ENCODE measurements at places on chromosomes 7 and 10.

DNA sequence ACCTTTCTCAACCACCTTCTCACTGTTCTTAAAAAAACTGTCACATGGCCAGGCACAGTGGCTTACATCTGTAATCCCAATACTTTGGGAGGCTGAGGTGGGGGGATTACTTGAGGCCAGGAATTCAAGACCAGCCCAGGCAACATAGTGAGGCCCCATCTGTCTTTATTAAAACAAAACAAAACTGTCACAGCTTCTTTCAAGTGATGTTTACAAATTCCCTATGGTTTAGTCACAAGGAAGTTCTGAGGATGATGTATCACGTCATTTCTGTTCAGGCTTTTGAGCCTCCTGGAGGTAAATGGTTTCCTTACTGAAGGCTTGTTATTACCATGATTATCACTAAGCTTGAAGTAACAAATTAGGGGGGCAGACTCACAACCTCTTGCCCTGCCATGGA lies 186.2 kb downstream of the CFTR start:
- peak; percentile 2 for DNase-seq

- peak; percentile 74 for DNase-seq
Observed at GRCh38 chr7:41918597-41918996, 215.7 kb upstream of the INHBA start.

DNA sequence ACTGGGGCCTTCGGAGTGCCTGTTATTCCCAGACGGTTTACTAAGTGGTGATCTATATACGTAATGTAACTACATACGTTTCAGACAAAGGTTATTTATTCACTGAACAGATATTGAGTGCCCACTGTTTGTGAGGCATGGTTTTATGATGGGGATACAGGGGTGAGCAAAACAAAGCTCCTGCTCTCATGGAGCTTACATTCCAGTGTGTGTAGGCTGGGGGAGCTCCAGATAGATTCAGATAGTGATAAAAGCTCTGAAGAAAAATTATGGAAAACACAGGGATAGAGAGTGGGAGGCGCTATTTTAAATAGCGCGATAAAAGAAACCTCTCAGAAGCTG lies 466 bp upstream of the DNAJB12 start:
- DNase-seq: no peak

GRCh38 chr7:127922656-127923055 lies 108.6 kb downstream of the LRRC4 start:
- DNase-seq: no peak

DNA sequence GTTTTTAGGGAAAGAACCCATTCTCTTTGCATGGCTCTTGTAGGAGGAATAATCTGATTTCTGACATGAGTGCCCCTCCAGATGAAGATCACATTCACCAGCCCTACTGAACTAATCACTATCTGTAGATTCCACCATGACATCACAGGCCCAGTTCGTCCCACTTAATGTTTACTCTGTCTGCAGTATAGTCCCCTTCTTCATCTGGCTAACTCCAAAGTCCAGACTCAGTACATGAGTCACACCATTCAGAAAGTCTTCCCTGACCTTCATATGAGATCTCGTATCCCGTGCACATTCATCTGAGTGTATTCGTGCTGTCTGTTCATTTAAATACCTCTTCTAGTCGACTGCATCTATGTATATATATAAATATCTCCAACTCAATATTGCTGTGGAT lies 366.5 kb upstream of the AKR1E2 start:
- no peak for DNase-seq

DNA sequence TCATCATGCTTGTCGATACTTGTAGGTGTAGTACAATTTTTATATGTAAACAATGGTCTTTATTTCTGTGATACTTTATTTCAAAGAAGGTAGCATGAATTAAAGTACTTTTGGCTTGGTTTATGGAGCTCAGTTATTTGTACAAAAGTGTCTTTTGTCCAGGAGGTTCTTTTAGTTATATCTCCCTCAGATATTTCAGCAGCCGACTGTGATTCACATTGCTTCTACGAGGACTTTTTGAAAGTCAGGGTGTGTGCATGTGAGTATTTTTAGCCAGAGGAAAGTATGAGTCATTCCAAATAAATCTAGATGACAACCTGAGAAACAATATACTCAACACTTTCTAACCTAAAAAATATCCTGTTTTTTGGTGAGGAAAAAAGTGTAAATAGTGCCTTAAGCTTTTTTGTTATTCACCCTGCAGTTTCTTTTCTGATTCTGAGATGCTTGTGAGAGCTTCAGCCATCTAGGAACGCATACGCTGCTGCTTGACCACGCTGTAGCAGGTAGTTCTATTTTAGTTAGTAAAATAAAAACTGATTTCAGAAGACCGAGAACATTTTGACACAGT lies 595 bp upstream of the SUN1 start:
- peak; percentile 83 for DNase-seq

DNA sequence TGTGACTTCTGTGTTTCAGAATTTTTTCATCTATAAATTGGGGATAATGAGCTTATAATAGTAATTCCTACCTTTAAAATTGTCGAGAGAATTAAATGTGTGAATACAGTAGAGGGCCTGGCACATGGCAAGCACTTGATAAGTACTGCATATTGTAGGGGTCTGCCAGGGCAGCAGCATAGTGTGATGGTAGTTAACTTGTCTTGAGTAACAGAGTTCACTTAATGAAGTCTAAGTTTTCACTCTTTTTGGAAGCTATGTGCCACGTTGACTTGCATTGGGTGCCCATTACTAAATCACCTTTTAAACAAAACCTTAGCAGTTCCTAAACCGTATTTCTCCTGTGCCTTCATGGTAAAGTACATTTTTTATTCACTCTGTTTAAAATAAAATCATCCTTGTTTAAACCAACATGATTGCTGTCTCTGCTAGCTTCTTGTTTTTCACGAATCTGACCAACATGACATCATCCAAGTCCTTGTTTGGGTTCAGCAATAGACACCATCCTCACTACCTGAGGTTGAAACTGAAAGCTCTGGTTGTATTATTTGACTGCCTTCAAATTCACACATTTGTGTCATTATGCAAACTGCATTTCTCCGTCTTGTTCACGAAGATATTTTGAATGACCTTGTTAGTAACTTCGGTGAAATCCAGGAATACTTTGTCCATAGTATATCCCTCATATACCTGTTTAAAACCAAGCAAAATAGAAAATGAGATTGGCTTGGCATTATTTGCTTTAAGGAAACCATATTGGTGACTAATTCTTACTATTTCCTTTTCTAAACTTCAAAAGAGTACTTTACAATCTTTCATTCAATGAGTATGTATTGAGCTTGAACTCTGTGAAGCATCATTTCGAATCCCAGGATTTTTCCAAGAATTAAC lies 340.2 kb downstream of the SUGCT start:
- no peak for DNase-seq

DNA sequence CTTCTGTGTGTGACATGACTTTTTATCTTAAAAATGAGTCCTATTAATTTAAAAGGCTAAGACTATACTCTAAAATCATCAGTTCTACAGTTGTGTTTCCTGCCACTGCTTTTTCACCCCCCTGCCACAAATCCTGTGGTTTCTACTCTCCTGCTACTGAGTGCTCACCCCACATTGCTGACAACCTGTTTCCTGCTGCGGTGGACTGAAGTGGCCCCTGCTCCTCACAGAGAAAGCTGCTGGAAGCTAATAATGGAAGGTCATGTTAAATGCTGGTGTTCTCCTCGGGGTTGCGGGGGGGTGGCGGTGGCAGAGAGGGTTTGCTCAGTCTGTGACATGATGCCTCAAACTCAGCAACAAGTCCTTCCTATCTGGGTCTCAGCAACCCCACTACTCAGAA lies 113.2 kb upstream of the INHBA start:
- peak; percentile 58 for DNase-seq

- peak; percentile 73 for DNase-seq
Observed at GRCh38 chr7:518630-519483, 789 bp downstream of the PDGFA start.

GRCh38 chr10:131896403-131896802 lies 4.4 kb upstream of the PPP2R2D start:
- DNase-seq: no peak

GRCh38 chr7:101686030-101686429 lies 56.9 kb upstream of the MYL10 start:
- DNase-seq: no peak

GRCh38 chr10:12757351-12757750 lies 244.2 kb downstream of the CCDC3 start:
- DNase-seq: no peak

GRCh38 chr10:12966067-12966466 lies 35.4 kb downstream of the CCDC3 start:
- DNase-seq: no peak

DNA sequence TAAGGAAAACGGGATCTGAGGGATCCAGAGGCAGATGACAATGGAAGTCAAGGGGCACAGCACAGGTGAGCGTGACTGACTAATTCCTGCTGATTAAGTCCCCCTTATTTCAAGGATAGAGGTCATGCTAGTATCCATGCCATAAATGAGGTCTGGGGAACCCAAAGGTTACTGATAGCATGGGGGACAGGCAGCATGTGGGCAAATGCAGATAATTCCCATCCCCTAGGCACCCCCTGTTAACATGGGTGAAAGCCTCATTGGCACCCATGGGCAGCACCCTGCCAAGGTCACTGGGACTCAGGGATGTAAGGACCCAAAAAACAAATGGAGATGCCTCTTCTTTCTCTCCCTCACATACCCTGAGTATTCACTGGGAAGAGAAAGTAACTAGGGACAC lies 139.7 kb downstream of the WDR11 start:
- no peak for DNase-seq

- no peak for DNase-seq
Observed at GRCh38 chr7:45404622-45405021, 169.5 kb upstream of the ADCY1 start.

GRCh38 chr7:27663989-27664331 lies 1.3 kb upstream of the HIBADH start:
- no peak for DNase-seq

DNA sequence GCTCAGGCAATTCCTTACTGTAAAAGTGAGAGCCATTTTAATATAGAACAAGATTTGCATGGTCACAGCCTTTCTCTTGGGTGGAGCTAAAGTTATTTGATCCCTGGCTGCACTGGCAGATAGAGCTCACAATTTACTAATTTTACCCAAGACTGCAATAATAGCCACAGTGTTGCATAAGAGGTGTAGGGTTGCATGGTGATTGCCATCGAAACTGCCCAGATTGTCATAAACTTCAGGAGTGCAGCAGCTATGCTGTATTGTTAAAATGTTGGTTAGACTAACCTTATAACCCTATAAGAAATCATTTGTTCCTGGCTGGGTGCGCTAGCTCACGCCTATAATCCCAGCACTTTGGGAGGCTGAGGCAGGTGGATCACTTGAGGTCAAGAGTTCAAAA lies 50.0 kb downstream of the VCL start:
- peak; percentile 38 for DNase-seq

- no peak for DNase-seq
Observed at GRCh38 chr10:26696786-26697162, 727 bp upstream of the PDSS1 start.

- DNase-seq: no peak
Observed at GRCh38 chr7:74252893-74253292, 1.3 kb downstream of the RFC2 start.

- no peak for DNase-seq
Observed at GRCh38 chr7:43868181-43868580, 1.1 kb downstream of the MRPS24 start.

- DNase-seq: no peak
Observed at GRCh38 chr10:84665883-84666463, 337.6 kb downstream of the CCSER2 start.

DNA sequence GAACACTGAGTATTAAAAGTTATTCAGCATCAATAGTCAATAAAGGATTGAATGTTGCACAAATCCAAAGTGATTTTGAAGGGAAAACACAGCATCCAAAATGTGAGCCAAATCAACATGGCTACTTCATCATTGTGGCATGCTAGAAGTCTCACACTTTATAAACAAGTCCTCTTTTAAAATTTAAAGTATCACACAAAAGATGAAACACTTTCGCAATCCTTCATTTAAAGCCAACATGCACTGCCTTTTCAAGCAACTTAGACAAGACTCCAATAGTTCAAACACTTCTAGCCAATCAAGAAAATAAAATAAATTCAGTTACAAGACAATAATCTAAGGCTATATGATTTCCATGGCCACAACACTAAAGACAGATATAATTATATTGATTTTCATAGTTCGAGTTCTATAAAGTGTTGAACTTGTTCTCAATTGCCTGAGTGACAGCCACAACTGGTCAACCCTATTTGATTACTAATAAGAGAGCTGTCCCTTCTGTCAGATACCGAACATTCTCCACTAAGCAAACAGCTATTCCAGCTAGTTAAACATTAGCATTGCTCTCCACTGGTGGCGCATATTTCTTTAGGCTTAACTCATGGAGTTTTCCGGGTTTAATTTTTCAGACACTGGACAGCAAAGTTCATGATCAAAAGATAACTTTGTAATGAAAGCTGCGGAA lies 8.3 kb downstream of the EBF3 start:
- no peak for DNase-seq

DNA sequence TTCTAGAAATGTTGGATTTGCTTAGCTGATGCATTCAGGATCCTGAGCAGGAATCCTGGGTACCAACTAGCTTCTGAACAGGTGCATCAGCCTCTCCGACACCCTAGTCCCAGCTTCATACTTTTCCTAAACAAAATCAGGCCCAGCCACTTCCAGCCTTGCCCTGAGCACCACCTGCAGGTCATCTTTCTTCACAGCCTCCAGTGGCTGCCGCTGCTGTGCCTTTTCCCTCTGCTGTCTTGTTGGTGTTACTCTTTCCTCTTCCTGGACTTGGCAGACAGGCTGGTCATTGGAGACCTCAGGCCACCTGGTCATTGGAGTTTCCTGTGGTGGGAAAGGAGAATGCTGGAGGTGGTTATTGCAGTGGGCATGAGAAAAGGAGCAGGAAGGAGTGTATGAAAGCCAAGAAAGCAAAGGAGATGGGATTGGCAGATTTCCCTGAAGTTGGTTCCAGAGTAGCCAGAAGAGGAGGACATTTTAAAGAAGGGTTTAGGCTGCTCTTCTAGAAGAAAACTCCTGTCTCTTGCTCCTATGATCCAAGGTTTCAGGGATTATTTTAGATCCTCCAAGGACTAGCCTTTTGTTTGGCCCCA lies 48.2 kb upstream of the NFKB2 start:
- peak; percentile 14 for DNase-seq

DNA sequence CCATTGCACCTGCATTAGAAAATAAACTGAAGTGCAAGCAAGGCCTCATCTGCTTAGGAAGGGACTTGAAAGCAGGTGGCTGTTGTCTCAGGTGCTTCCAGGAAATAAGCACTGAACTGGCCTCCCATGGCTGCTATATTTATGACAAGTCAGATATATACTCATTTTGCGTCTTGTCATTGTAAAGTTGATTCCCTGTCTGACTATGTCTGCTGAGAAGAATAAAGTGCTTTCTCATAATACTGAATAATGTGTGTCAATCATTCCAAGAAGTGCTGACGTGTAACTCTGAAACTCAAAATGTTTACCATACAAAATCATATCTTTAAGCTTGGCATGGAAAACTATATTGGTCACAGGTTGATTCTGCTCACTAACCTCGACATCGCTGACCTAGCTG lies 44.9 kb upstream of the SVOPL start:
- no peak for DNase-seq
